ENCODE measurements at places on chromosomes 2 and 18.

DNA sequence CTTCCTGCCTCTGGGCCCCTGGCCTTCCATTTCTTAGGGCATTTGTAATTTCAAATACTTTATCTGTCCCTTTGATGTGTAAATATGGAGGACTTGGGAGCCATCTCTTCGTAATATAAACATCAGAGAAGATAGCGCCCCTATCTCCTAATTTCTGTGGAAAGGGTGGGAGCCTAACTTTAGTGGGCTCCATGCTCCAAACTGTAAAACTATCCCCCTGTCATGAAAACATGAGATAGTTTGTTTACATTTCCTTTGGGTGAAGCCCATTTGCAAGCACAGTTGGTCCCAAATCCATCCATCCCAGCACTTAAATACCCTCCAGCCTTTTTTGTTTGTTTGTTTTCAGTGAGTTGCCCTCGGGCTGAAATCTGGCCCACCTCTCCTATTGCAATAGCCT, 782.6 kb upstream of the FSHR start:
- no peak for DNase-seq

GRCh38 chr2:129002751-129003150, 684.1 kb upstream of the HS6ST1 start:
- no peak for DNase-seq

DNA sequence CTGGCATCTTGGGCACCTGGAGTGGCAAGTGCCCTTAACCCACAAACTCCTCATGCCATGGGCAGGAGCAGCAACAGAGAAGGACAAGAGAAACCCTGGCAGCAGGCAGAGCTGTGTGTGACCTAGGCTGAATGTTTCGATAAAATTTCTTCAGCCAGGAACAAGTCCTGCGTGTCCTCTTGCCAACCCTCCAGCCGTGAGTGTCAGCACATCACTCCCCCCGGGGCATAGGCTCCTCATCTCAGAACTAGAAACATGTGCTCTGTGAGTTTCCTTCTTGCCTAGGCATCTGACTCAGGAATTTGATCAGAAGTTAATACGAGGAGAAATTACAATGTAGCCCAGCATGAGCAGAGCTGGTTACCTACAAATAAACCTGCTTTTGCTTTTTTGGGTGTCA, 2.2 kb downstream of the ABCG8 start:
- no peak for DNase-seq

DNA sequence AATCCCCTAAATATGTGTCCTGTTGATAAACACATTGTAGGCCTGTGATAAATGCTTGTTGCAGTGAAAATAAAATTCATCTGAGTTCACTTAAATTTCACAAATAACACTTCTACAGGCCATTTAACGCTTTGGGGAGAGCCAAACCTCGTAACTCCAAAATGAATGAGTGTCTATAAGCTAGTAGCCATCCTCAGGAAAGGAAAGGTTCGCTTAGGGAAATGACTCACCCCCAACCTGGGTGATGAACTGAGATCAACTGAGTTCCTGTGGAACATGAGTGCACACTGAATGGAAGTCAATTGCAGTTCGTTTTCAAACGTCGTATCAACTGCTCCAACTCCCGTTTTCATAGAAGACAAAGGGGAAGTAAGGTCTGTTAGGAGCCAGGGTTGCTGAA, 527.6 kb upstream of the ID2 start:
- no peak for DNase-seq

- DNase-seq: no peak
These were observed 1.7 kb downstream of the ERFE start for GRCh38 chr2:238160206-238161129.

DNA sequence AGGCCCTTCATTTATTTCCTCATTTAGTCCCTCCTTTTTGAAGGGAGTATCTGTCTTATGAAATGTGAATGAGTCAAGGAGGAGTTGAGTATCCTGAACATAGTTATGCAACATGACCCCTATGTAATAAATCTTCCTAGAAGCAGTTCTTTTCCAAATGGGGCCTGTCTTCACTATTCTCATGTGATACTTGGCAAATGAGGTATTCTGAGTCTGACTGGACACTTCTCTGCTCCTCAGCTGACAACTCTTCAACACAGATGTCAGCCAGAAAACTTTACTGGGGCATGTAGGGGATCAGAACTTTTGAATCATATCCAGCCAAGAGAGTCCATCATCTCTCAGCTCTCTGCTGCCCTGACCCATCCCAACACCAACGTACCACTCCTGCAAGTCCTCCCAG, 291.6 kb downstream of the ZNF385B start:
- DNase-seq: no peak

- no peak for DNase-seq
These were observed 29.8 kb upstream of the LRRC30 start for GRCh38 chr18:7201096-7201495.

DNA sequence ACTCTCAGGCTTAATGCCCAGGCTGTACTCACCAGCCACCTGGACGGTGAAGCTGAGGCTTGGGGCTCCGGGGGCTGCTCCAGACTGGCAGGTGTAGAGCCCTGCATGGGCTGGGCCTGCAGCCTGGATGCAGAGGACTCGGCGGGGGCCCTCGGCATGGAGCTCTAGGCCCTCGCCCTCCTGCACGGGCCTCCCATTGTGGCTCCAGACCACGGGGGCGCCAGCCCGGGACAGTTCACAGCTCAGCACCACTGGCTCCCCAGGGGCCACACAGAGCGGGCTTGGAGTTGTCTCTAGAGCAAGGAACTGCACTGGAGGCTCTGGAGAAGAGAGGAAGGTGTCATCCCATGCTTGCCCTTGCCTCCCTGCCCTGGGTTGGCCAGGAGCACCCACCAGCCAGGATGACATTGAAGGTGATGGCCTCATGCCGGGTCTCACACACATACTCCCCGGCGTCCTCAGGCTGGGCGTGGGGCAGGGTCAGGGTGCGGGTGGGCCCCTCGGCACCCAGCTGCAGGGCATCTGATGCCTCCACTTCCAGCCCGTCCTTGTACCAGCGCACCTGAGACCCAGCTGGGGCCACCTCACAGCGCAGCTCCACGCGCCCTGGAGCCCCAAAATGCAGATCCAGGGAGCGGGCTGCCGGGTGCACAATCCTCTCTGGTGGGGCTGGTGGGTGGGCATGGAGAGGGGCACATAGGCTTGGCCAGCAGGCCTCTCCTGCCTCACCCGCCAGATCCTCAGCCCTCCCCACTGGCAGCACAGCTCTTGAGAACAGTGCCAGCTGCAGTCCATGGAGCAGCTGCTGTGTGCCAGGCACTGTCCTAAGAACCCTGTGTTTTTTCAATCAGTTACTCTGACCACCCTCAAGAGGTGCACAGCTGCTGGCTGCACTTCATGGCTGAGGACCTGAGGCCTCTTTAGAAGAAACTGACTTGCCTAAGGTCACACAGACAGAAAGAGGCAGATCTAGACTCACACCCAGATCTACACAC, 13.3 kb downstream of the OBSL1 start:
- DNase-seq: no peak

Measured in SHP77 (cell line).